ENCODE measurements at places on chromosomes 16 and 17.

GRCh38 chr17:69773081-69773480, 301.9 kb upstream of the KCNJ16 start:
- no peak for DNase-seq

- DNase-seq: no peak
Measured at GRCh38 chr16:82016263-82016662, 5.0 kb upstream of the SDR42E1 start.

DNA sequence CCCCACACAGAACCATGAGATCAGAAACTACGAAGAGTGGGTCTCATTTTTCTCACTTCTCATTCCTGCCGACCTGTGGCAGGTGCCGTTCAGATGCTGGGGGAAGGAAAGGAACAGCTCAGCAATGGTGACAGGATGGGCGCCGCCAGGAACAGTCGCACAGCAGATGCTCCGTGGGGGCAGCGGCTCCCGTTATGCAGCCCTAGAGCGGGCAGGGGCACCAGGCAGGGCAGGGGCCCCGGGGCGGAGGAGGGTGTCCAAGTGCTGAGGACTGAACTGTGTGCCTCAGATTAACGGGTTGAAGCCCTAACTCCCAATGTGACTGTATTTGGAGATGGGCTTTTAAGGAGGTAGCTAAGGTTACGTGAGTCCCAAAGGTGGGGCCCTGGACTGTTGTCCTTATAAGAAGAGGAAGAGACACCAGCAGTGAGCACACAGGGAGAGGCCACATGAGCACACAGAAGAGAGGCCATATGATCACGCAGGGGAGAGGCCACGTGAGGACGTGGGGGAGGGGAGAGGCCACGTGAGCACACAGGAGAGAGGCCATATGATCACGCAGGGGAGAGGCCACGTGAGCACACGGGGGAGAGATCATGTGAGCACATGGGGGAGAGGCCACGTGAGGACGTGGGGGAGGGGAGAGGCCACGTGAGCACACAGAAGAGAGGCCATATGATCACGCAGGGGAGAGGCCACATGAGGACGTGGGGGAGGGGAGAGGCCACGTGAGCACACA, 95.7 kb upstream of the METRNL start:
- DNase-seq: no peak

- no peak for DNase-seq
Measured at GRCh38 chr16:76370344-76370743, 93.1 kb downstream of the CNTNAP4 start.

DNA sequence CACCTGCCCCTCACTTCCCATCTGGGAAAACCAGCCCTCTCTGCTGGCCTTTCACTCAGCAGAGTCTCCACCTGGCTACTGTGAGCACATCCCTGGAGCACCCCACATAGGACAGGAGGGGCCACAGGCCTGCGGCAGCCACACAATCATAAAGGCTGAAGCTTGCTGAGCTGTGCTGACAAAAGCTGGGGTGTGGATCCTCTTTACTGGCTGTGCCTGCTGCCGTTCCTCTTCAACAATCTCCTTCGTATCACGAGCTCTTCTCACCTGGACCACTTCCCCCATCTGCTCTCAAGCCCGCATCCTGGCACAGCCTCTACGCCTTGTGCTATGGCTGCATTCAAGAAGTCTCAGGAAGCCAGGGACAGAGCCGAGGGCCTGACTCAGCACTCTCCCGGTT, 86.1 kb downstream of the ZNF778 start:
- no peak for DNase-seq

DNA sequence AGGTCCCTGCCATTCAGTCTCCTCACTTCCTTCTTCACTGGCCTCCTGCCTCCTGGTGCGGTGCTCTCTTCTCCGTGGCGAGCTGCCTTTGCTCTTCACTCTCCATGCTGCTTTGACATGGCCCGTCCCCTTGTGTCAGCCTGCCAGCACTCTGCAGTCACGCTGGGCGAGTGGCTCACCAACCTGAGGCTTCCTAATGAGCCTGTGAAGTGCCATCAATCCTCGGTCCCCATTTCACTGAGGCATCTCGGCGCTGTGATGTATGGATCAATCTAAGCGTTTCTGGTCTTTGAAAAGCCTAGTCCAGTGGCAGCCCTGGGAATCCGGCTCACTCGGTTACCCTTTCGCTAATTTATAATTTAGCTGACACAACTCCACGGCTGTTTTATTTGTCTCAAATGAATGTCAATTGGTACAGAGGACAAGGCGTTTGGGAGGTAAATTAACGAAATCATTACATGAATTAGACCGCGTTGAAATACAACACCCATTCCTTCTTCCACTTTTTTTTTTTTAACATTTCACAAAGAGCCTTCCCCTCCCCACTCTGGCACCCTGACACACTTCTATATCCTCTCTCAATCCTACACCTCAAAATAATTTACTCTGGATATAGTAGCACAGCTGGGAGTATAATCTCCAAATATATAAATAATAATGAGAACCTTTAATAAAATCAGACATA, 610.7 kb downstream of the TMEM114 start:
- DNase-seq: no peak

- no peak for DNase-seq
Measured at GRCh38 chr16:72969812-72970211, 78.1 kb downstream of the ZFHX3 start.

DNA sequence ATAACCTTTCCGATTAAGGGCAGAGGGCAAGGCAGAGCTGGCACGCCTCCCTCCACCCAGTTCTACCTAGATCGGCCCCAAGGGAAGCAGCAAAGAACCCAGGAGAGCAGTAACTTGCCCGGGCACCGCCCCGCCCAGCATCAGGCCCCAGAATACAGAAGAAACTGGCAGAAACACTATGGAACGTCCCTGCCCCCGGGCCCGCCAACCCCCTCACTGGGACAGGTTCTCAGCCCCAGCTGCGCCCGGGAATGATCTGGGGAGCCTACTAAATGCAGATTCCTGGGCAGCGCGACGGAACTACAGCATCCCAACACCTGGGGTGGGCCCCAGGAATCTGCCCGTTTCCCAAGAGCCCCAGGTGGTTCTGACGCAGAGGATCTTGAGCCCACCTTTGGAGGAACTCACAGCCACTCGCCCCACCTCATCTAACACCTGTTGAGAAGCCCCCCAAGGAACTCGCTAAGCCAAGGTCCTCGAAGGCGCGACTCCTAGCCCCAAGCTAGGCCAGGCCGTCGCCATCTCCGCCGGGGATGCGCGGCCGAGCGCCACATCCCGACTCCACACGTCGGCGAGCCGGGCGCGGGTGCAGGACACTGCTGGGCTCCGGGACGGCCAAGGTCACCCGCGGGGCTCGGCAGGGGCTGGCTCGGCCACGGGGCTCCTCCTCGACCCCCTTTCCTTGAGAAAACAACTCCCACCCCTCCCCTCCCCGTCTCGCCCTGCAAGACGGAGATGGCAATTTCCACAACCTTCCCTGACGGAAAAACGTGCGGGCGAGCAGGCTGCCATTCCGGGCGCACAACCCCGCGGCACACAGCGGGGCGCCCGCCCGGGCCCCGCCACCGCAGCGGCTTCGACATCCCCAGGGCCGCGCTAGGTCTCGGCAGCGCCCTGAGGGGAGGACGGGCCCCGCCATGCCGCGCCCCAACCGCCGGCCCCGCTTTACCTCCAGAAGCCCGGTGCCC, 913 bp downstream of the CDIP1 start:
- no peak for DNase-seq

GRCh38 chr17:21010705-21011596, 31.9 kb downstream of the USP22 start:
- DNase-seq: no peak

GRCh38 chr16:88558457-88559442, 11.5 kb upstream of the ZC3H18 start:
- DNase-seq: no peak

DNA sequence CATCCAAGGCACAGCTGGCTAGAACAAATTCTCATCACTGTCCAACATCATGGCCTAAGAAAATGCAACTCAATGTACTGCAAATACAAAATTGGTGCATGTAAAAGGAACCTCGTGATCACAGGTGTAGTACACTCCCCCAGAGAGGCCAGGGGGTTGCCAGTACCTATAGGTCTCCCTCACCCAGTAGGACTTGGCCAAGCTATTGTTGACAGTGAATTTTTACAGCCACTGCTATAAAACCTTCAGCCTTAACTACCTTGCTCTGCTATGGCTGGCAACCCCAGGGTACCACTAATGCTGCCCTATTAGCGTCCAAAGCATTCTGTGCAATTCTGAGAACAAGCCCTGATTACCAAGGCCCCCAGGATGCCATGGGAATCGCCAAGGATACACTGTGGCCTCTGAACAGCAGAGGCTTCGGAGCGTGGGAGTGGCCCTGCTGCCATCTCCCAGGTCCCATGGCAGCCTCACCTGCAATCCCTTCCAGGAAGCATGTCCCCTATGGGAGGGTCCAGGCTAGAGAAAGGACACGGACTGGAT, 67.6 kb downstream of the SDK2 start:
- DNase-seq: no peak

- no peak for DNase-seq
Measured at GRCh38 chr17:3799181-3799945, 1.6 kb downstream of the ITGAE start.

DNA sequence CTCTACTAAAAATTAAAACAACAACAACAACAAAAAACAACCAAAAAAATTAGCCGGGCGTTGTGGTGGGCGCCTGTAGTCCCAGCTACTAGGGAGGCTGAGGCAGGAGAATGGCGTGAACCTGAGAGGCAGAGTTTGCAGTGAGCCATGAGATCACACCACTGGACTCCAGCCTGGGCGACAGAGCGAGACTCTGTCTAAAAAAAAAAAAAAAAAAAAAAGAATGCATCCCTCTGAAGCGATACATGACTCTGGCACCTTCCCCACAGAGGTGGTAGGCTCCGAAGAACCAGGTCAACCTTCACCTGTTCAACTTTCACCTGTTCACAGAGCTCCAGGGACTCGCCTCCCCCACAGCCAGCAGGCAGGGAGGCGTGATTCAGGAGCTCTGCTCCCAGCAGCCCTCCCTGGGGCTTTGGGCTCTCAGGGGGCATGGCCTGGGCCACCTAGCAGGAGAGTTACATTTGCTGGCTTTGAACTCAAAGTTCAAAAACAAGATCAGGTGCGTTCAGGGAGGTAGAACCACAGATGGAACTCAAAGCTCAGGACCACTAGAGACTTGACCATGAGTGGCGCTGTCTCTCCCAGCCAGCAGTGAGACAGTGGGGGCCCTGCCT, 5.6 kb downstream of the VAC14 start:
- DNase-seq: no peak

GRCh38 chr16:17302620-17303019, 168.1 kb downstream of the XYLT1 start:
- no peak for DNase-seq

GRCh38 chr17:49521471-49522356, 26.6 kb downstream of the NGFR start:
- no peak for DNase-seq

DNA sequence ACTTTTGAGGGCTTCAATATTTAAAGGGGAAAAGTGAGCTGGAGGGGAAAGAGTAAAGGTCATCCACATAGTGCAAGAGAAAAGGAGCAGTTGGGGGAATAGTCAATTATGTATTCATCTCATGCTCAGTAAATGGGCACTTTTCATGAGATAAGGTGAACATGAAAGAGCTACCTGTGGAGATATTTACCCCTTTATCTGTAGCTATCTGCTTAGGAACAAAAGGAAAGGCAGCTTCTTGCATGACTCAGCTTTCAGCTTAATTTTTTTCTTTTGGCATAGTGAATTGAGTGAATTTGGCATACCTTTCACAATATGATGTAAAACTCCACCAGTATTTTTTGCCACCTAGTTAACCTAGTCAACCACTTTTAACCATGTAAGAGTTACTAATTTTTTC, 26.4 kb downstream of the CPD start:
- DNase-seq: no peak

- no peak for DNase-seq
Measured at GRCh38 chr17:76171706-76172105, 30.7 kb upstream of the FOXJ1 start.

GRCh38 chr16:535446-536405, 8.2 kb downstream of the CAPN15 start:
- no peak for DNase-seq

DNA sequence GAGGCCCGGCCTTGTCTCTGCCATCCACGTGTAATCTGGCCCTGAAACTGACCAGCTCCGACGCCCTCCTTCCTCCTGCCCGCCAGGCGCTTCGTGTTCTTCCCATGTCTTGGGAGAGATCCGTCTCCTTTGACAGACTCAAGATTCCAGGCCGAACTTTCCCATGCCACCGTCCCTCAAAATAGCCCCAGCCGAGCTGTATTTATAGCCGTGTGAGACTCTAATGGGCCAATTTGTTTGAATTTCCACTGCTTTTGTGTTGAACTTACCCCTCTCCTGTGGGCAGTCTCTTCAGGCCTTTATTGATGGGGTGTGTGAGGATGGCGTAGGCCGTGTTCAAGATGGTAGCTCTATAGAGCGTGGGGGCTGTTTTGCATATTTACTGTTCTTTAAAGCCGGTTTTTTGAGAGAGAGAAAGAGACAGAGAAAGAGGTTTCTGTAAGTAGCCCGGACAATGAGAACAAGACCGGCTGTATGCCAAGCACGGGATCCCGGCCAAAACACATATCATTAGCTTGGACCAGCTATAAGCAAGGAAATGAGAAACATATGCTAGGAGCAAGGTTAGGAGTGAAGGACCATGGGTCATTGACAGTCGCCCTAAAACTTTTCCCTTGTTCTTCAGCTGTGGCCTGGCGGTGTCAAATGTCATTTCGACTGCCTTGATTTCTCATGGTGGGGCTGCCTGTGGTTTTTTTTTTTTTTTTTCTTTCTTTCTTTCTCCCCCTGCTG, 124.5 kb upstream of the ZFHX3 start:
- DNase-seq: no peak

DNA sequence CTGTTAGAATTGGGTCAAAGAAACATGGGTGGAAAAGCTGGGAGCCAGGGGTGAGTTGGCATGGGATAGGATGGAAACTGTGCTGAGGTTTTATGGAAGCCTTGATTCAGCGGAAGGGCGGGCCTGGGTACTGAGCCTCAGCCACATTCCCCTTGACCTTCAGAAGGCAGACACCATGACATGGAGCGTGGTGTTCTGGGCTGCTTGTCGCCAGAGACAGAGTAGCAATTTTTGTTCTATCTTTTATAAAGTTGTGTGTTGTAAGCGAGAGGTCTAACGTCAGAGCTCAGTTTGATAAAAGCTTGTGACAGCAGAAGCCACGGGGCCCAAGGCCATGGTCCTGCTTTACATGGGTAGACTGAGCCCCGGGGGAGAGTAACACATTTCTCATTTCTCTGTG, 50.2 kb downstream of the SLC47A1 start:
- no peak for DNase-seq

- no peak for DNase-seq
Measured at GRCh38 chr16:70703041-70703834, 17.4 kb upstream of the MTSS2 start.

- no peak for DNase-seq
Measured at GRCh38 chr17:34082404-34082803, 172.7 kb upstream of the CCL2 start.

DNA sequence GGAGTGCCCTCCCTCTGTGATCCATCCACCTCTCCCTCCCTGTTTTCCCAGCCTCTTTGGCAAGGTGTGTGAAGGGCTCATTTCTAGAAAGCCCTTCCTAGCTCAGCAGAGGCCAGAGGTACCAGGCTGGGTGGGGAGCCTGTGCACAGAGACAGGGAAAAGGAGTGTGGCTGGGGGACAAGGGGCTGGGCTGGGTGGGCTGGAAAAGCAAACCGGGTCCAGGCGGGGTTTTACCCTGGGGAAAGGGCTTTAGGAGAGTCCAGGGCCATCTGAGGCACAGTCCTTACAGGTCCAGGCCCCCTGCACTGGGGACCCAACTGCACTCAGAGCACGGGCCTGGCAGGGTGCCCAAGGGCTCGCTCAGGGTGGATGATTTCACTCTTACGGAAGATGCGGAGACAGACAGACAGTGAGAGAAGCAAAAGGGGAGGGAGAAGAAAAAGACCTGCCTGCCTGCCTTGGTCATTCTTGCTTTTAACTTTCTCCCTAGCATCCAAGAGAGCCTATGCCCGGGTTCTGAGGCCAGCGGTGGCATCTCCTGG, 7.0 kb downstream of the CRHR1 start:
- no peak for DNase-seq
